ENCODE measurements at places on chromosomes 11 and 22.

DNA sequence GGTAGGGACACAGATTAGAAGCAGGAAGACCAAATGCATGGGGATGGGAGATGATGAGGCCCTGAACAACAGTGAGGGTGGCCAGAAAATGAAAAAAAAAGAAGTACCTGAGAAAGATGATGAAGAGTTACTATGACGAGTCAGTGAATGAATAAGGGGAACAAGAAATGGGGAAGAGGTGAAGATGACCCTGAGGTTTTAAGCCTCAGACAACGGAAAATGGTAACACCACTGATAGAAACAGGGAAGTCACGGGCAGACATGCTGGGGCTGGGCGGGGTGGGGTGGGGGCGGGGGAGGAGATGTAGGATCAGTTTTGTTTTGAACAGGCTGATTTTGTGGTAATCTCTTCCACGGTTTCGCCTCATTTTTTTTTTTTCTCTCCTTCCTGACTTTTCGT, 205.1 kb upstream of the CADM1 start:
- no peak for DNase-seq

GRCh38 chr22:17155941-17156340, 3.1 kb downstream of the HDHD5 start:
- DNase-seq: no peak

GRCh38 chr11:36041988-36042611, 98.2 kb downstream of the LDLRAD3 start:
- no peak for DNase-seq

GRCh38 chr11:122398167-122398566, 257.4 kb upstream of the UBASH3B start:
- DNase-seq: no peak

- no peak for DNase-seq
Observed at GRCh38 chr11:28315440-28315839, 207.3 kb downstream of the METTL15 start.

DNA sequence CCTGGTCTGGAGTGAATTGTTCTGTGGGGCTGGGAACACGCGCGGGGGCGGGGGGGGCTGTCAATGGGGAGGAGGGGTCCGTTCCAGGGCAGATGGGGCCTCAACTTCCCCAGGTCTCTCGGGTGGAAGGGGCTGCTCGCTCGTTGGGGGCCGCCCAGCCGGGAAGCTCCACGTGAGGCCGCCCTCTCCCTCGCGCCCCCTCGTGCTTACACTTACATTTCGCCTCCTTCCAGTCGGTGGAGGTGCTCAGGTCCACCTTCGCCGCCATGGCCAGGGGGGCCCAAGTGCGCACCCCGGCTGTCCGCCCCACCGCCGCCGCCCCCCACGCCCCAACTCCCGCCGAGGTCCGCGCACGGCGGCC, 452 bp downstream of the MACROD1 start:
- no peak for DNase-seq

- no peak for DNase-seq
Observed at GRCh38 chr22:46145361-46145851, 4.9 kb upstream of the PPARA start.

- no peak for DNase-seq
Observed at GRCh38 chr11:122271745-122272144, 155.7 kb upstream of the BLID start.

DNA sequence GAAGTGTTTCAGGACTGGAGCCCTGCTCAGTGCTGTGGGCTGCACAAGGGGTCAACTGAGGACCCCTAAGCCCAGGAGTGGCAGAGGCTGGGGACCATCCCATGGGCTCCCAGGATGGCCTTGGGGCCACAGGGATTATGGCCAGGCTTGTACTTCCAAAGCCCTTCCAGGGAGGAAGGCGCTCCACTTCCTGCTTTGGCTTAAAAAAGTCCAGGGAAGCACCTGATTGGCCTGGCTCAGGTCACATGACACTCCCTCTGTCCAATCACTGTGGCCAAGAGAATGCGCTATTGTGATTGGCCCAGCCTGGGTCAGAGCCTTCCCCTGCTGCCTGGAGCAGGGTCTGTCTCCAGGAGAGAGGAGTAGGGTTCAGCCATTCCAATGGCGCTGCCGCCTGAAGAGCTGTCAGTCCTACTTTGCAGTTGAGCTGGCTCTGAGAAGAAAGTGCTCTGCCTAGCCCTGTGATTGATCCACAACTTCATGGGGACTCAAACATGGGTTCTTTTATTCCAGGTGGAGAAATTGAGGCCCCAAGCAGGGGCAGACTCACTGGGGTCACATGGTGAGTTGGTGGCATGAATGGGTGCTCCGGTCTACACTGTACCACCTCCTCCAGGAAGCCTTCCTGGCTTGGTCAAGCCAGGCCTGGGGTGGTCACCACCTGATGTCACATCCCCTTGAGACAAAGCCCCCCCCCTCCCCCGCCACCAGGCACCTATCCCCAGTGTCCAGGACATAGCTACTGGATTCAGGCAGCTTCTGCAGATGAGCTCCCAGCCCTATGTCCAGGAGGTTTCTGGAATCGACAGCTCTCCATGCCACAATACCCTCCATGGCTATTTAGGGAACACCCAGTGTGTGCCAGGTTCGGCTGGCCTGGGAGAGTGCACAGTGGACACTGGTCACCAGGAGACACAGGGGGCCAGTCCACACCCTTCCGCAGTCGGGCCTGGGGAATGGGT, 48.2 kb downstream of the RTN4R start:
- no peak for DNase-seq

DNA sequence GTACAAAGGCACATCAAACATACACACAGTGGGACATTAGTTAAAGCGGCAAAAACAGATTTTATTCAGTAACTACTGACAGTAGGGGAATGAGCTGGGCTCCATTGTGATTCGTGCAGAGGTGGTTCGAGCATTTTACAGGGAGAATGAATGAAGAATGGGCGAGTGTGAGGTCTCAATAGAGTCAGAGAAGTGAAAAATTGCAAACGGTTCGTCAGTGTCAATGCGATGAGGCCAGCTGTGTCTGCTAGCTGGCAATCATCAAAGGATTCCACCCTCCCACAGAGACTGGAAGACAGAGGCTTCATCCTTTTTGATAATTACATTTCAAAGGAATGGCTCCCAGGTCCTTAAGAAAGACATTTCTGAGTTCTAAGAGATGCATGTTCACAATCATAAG, 17.4 kb downstream of the OR4D9 start:
- peak; percentile 67 for DNase-seq

DNA sequence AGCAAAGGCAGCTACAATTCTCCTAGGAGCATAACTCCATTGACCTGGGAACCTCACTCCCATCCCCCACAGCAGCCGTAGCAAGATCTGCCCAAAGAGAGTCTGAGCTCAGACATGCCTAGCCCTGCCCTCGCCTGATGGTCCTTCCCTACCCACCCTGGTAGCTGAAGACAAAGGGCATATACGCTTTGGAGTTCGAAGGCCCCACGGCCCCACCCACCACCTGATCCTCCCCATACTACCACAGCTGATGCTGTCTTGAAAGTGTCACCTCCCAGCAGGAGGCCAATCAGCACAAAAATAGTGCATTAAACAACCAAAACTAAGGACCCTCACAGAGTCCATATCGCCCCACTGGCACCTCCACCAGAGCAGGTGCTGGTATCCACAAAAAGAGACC, 22.6 kb upstream of the GNAZ start:
- no peak for DNase-seq

GRCh38 chr11:120756931-120757330, 245.4 kb downstream of the GRIK4 start:
- DNase-seq: peak; percentile 28

DNA sequence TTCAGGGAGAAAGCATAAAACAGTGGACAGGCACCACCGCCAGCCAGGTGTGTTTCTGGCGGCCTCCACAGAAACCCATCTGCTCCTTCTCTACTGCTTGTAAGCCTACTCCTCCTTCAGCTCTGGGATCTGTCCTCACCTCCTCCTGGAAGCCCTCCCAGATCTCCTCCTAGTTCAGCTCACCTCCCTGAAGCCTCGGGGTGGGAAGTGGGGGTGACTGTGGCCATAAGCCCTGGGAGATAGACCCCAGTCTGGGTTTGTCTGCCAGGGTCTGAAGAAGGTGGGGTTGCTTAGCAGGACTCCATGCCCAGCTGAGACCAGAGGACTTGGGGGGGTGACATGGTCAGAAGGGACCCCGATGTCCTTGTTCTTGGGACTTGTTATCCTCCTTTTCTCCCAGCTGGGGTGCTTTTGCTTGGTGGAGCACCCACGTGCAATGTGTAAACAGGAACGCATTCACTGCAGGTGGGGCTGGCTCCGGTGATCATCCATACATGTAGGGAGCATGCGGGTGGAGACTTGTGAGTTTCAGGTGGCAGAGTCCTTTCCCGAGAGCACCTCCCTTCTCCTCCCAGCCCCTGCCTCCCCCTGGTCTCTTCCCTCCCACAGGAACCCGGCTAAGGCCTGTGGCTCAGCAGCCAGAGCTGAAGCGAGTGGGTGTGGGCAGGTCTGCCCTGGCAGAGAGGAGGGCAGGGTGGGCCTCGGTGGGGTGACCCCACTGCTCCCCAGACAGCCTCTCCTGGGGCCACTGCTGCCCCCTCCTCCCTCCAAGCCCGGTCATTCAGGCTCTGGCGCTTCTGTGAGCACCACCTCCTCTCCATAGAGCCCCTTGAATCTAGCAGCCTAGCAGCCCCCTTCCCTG, 25.9 kb downstream of the MRGPRG start:
- no peak for DNase-seq

Data from neural progenitor cell (in vitro differentiated cells).